ENCODE measurements at places on chromosomes 2 and 18.

- no peak for DNase-seq
Measured at GRCh38 chr2:21223618-21224017, 99.8 kb downstream of the TDRD15 start.

DNA sequence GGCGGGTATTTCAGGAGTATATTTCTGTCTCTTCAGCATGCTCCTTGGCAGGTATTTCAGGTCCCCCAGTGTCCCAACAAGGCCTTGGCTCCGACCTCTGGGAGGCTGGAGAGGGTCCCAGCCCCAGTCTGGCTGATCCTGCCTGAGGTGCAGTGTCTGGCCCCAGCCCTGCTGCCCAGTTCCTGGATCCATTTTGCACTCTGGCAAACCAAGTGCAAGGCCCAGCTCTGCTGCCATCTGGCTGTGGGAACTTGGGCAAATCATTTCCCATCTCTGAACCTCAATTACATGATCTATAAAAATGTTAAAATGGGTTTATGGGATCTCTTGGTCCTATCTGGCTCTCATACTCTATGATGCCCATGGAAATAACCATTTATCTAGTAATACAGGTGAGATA, 63.6 kb downstream of the ZBTB7C start:
- DNase-seq: peak; percentile 34

GRCh38 chr2:73250872-73251846, 17.1 kb downstream of the CCT7 start:
- DNase-seq: no peak

DNA sequence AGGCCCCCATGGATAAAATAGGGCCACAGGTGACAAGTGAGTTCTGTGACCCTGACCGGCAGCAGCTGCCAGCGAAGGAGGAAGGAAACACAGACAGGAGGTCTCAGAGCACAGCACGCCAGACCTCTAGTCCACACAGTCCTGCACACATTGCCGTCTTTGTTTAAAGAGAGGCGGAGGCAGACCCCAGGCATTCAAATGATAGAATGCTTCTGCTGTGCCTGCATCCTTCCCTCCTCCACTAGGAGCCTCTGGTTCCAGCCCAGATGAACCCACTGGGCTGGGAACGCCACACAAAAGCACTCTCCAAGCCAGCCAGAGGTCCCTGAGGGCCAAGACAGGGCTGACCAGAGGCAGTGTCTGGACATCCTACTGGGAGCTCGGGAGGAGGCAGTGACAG, 118.7 kb downstream of the KLHL29 start:
- no peak for DNase-seq

DNA sequence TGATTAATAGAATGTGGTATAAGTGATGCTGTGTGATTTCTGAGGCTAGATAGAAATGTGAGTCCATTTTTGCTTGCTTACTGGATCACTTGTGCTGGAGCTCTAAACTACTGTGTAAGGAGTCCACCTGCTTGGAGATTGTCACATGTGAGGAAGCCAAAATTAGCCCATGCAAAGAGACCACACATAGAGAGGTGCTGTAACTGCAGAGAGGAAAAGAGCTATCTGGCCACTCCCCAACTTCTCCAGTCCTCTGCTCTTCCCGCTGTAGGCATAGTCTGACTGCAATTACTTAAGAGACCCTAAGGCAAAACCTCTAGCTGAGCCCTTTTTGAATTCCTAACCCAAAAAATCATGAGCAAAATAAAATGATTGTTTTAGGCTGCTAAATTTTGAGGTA, 120.6 kb upstream of the FBXO11 start:
- no peak for DNase-seq

DNA sequence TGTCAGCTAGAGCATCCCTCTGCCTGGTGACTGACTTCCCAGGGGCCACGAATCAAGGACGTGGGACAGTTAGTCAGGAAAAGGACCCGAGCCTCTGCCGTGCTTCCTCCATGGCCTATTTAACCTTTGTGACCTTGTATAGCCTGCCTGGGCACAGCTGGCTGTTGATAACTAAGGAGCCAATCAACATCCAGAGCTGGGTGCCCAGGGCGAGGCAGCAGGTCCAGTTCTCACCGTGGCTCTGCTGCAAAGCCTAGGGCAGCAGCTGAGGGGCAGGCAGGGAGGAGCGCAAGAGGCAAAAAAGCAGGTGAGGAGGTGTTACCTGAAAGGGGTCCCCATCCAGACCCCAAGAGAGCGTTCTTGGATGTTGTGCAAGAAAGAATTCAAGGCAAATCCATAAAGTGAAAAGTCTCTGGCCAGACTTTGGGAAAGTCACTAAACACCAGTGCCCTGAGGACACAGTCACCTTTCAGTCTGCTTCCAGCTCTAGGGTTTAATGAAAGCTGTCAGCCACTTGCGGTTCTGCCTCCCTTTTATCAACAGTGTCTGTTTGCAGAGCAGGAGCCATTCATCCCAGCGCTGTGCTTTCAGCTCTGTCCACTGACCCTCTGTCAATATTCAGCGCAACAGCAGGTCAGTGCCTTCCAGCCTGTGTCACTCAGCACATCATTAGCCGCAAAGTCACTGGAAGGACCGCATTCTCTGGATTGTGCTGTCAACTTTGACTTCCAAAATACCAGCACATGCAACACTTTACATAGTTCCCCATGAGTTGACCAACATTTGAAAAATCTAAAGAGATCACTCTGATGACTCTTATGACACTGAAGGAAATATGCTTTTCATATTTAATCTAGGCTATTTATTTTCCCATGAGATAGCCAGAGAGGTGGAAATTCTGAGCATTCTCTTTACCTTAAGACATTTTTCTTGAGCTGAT, 38.6 kb upstream of the ASAP2 start:
- no peak for DNase-seq

GRCh38 chr2:5617358-5617757, 74.8 kb upstream of the SOX11 start:
- DNase-seq: no peak

DNA sequence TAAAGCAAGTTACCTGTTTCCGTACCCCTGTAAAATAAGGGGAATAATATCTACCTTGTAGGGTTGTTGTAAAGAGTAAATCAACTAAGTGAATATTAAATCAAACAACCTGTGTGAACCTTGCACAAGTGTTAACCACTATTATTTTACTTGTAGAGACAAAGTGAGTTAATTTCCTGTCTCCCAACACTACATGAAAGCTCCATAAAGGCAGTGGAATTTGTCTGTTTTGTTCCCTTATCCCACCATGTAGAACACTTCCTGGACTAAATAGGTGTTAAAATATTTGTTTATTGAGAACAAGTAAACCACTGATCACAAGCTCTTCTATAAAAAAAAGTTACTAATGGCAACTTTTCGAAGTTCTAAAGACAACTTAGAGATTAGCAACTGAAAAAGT, 3.3 kb downstream of the ARL5A start:
- no peak for DNase-seq

DNA sequence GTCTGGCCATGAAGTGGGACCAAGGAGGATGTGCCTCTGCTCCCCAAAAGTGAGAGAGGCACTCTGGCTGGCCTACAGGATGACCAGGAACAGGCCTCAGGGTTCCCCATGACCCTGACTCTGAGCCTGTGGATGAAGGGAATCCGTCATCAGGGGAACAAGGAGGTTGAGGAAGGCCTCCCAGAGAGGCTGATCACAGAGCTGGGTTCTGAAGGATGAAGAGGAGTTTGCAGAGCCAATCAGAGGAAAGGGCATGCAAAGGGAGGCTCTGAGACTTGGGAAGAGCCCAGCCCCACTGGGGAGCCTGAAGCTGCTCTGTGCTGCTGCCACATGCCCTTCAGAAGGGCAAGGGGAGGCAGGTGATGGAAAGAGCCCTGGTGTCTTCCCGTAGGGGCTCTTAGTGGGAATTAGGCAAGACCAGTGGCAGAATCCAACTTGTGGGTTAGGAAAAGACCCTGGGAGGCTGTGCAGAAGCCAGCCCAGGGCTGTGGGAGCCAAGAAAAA, 141.3 kb upstream of the ID2 start:
- DNase-seq: no peak

DNA sequence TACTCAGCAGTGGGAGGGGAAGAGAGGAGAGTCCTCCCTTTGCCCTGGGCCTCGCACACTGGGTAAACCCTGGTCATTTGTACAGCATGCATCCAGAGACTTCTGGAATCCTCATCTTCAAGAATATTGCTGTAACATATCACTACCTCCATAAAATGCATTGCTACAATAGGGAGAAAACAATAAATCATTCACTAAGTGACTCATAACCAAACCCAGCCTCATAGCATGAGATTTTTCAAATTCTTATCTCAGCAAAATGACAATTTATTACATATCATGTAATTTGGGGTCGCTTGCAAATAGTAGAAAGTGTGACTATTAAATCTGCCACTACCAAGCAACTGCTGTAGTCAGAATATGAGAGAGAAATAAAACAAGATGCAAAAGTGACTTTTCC, 189.4 kb downstream of the ALK start:
- DNase-seq: no peak

DNA sequence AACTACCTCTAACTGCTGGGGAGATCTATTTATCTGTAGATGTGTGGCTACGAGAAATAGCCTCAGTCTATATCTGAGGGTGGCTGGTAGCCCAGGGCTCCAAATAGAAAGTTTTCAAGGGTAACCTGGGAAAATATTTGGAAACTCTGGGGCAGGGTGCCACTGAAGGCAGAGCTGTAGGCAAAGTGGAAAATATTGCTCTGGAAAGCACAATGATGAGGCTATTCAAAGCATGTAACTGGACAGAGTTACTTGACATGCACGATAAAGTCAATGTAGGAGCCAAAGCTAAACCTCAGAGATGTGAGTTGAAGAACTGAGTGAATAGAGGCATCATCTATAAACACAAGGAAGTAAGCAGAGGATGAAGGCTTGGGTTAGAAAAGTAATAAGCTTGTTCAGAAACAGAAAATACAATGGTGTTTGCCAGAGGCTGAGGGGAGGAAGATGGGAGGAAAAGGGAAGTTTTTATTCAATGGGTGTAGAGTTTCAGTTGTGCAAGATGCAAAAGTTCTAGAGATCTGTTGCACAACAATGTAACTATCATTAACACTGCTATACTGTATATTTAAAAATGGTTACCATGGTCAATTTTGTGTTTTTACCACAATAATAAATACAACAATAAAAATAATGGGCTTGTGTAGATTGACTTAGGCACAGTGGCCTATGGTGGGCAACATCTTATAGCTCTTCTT, 171.6 kb downstream of the MBD2 start:
- DNase-seq: no peak

- no peak for DNase-seq
Measured at GRCh38 chr18:4605212-4605611, 150.1 kb upstream of the DLGAP1 start.

DNA sequence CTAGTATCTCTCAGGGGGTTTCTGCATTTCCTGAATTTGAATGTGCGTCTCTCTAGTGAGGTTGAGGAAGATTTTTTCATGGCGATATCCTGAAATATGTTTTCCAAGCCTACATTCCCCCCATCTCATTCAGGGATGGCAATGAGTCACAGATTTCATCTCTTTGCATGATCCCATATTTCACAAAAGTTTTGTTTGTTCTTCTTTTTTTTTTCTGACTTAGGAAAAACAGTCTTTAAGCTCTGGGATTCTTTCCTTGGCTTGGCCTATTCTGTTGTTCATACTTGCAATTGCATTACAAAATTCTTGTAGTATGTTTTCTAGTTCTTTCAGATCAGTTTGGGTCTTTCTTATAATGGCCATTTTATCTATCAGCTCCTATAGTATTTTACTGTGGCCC, 136.5 kb downstream of the DSEL start:
- DNase-seq: peak; percentile 16

All from fibroblast of mammary gland (primary cell).